ENCODE measurements at places on chromosomes 4 and X.

- DNase-seq, result peak; percentile 35
Measured at GRCh38 chr4:111854494-111855087, 290.7 kb upstream of the FAM241A start.

GRCh38 chr4:39470402-39470801 is 11.5 kb downstream of the LIAS start:
- no peak for DNase-seq

DNA sequence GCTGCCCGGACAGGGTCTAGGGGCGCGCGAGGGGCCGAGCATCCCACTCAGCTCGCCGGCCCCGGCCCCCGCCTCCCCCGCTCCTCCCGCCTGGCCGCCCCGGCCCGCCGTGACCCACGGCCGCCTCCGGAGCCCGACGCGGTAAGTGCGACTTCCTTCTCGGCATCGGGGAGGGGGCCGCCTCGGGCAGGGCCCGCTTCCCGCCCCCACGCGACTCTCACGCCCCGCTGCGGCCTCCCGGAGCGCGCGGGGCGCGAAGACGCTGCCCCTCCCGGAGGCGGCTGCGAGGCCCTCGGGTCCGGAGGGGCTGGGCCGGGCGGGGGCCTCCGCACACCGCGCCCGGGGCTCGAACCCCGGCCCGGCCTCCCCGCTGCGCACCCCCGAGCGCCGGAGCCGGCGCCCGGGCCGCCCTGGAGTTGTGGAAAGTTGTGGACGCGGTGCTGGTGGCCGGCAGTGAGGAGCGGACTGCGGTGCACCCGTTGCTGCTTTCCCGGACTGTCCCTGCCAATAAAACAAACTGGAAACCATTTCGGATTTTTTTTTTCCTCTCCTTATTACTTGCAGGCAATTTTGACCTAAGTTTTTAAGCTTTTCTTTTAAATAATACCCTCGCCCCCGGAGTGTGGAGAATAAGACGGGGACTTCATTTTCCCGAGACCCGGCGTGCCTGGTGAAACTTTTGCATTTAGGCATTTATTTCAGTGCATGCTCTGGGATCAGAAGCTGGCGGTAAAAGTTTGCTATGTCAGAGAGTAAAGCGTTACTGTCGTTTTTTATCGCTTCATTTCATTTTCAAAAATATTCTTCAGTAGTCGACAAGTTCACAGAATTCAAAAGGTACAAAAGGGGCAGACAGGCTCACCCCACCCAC is 13.0 kb upstream of the TMEM156 start:
- peak; percentile 31 for DNase-seq

DNA sequence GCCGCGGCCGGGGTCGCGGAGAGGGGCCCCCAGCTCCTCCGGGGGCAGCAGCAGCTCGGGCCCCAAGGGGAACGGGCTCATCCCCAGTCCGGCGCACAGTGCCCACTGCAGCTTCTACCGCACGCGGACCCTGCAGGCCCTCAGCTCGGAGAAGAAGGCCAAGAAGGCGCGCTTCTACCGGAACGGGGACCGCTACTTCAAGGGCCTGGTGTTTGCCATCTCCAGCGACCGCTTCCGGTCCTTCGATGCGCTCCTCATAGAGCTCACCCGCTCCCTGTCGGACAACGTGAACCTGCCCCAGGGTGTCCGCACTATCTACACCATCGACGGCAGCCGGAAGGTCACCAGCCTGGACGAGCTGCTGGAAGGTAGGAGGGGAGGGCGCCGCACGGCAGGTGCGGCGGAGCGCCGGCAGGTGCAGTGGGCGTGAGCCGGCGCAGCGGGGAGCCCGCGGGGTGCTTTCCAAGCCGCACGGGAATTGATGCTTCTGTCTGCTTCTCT is 886 bp downstream of the DCLK2 start:
- peak; percentile 55 for DNase-seq

- DNase-seq, result no peak
Measured at GRCh38 chrX:50402886-50403285, 67.7 kb downstream of the DGKK start.

DNA sequence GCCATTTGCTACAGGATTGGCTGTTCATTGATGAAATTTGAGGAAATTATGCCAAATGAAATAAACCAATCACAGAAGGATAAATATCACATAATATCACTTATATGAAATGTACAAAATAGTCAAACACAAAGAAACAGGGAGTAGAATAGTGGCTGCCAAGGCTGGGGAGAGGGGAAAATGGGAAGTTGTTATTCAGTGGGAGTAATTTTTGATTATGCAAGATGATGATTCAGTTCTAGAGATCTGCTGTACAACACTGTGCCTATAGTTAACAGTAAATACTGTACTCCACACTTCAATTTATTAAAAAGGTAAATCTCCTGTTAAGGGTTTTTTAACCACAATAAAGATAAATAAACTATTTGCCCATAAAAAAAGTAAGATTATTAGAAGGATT is 101.1 kb downstream of the TMA16 start:
- no peak for DNase-seq

DNA sequence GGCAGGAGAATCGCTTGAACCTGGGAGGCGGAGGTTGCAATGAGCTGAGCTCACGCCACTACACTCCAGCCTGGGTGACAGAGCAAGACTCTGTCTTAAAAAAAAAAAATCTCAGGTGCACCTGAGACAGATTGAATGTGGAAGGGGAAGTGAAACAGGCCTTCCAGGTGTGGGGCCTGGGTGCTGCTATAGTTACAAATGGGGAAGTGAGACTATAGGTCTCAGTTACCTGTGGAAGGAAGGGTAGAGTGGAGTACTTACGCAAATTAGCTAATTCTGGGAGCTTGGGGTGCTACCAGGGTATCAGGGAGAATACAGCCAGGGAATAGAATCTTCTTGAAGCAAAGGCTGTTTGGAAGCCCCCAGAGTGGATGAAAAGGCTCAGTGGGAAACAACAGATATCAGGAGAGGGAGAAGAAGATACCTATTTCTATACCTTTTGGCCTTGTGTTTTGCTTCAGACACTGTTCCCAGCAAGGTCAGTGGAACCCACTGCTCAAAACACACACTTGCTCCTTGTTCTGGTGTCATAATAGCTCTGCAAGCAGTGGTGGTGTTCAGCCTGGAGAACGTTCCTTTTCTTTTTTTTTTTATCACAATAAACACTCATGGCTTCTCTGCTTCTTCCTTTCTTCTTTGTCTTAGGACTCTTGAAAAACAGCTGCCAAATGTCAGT is 7.0 kb downstream of the CD38 start:
- DNase-seq, result no peak

DNA sequence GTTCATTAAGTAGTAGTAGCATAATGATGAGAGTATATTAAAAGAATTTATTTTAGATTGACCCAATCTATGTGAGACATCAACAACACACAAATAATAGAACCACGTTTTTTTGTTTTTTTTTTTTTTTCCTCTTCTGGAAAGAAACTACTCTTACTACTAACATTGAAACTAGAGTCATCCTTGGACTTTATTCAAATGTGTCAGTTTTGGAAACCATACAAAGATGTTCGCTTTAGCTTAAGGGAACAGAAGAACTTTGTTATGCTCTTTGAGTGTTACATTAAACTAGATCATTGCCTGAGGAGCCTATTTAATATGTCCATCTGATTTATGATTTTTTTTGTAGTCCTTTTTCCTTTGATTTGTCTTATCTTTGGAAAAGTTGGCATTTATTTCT is 166.7 kb downstream of the RPA4 start:
- no peak for DNase-seq

DNA sequence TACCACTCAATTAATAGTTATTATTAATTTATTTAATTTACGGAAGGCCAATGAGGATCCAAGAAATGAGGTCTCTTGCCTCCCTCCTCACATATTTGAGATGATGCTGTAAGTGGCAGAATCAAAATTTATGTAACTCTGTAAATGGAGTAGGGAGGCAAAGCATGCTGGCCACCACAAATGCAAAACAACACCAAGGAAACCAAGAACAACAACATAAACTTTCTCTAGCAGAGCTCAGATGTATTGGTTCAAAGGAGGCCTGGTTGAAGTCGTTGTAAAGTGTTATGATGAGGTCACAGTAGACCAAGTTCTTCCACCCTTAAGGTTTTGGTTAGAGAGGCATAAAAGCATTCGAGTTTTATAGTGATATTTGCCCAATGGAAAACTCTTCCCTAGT is 194.8 kb upstream of the FAT1 start:
- no peak for DNase-seq

- DNase-seq, result no peak
Measured at GRCh38 chrX:1598876-1599790, 7.7 kb downstream of the AKAP17A start.

DNA sequence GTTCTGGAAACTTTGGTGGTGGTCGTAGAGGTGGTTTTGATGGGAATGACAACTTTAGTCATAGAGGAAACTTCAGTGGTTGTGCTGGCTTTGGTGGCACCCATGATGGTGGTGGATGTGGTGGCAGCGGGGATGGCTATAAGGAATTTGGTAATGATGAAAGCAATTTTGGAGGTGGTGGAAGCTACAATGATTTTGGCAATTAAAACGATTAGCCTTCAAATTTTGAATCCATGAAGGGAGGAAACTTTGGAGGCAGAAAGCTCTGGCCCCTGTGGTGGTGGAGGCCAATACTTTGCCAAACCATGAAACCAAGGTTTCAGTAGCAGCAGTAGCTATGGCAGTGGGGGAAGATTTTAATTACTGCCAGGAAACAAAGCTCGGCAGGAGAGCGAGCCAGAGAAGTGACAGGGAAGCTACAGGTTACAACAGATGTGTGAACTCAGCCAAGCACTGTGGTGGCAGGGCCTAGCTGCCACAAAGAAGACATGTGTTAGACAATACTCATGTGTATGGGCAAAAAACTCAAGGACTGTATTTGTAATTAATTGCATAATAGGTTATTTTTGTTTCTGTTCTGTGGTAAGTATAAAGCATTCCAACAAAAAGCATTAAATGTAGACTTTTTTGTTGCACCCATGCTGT is 23.2 kb upstream of the SOD3 start:
- DNase-seq, result no peak

DNA sequence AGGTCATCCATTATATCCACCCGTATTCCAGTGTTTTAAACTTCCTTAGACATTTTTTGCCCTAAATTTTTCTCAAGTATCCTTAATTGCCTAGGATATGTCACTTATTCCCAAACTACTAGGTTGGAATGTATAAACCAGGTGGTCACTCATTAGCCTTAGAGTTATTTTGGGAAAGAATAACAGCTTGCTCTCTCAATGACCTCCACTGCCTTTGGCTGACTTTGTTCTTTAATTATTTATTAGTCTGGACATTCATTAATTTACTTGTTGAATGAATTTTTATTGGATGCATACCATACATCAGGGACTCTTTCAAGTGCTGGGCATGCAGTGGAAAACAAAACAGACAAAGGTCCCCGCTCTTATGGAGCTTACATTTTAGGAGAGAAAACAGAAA is 609.3 kb upstream of the IGFBP7 start:
- no peak for DNase-seq

DNA sequence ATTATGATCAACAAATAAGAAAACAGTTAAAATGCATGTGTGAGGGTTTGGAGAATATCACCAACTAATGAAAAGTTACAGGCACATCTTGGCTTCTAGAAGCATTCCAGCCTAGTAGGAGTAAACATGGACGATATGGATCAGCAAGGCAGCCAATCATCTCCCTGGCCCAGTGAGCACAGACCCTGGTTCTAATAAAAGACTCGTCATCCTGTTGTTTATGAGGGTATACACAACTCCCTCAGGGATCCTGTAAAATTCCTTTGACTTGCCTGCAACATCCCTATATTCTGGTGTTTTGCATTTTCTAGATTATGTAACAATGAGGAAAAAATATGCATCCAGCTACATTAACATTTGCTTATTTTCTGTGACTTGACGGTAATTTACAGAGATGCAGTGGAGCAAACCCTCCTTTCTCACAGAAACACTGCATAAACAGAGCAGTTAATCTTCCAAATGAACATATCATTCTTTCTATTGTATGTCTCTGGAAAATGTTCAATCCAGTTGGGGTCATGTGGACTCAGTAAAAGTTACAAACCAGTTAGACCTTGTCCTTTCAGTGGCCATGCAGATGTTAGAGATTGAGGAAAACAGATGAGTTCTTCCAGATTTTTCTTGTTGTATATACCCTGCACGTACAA is 88.9 kb upstream of the NDP start:
- DNase-seq, result no peak

GRCh38 chr4:112361181-112361791 is 64.1 kb downstream of the ALPK1 start:
- no peak for DNase-seq

All from HEK293T (cell line).